ENCODE measurements at places on chromosomes 2 and 18.

DNA sequence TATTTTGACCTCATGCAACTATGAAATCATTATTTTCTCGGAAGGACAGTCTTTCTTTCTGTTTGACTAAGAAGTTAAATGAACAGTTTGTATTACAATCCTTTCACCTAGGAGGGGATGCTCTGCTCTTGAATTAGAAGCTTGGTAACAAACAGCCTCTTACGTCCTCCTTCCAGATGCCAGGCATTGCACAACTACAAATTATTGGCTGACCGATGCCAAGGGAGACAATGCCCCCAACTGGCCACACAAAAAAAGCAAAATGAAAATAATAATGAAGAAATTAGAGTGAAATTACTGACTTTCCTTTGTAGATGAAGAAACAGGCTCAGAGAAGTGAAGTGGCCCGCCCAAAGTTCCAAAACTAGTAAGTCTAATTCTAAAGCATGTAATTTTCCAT is 177.9 kb downstream of the CYRIA start:
- DNase-seq: peak; percentile 34

DNA sequence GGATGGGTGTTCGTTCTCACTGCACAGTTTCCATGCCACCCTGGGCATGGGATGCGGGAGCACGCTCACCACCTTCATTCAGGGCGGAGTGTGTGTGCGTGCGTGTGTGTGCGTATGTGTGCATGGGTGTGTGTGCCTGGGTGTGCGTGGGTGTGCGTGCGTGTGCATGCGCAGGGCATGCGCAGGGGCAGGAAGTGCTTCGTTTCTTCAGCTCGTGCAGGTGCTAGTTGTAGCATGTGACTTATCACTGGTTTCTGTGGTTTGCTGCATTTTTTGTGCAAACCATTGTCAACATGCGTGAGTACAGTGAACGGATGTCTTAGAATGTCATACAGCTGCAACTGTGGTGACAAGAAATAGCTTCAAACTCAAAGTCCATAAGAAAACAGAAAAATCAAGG is 179.5 kb downstream of the PTGR3 start:
- DNase-seq: no peak

- no peak for DNase-seq
These were observed 550.1 kb upstream of the DCC start for GRCh38 chr18:51789871-51790270.

GRCh38 chr2:9574331-9574730 is 18.7 kb upstream of the ADAM17 start:
- no peak for DNase-seq

DNA sequence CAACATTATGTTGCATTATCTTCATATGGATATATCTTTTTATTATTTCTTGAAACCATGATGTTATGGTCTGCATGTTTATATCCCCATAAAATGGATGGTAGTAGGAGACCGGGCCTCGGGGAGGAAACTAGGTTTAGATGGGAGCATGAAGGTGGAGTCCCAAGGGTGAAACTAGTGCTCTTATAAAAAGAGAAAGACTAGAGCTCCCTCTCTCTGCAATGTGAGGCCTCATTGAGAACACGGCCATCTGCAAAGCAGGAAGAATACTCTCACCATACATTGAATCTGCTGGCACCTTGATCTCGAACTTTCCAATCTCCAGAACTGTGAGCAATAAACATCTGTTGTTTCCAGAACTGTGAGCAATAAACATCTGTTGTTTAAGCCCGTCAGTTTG is 64.0 kb downstream of the NXPH2 start:
- DNase-seq: no peak

DNA sequence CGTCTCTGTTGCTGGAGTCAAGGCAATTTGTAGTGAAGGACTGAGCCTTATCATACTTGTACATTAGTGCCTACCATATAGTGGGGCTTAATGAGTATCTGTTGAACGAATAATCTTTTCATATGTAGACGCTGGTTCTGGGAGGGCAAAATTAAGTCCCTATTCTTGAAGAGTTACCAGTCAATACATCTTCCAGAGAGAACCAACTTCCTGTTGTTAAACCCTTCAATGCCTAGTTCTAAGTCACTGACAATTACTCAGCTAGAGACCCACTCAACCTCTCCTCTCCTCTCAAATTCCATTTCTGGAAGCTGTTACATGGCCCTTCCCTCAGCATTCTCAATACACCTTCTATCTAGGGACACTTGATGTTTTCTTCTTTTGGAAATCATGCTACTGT is 1.1 kb upstream of the MOB4 start:
- no peak for DNase-seq

DNA sequence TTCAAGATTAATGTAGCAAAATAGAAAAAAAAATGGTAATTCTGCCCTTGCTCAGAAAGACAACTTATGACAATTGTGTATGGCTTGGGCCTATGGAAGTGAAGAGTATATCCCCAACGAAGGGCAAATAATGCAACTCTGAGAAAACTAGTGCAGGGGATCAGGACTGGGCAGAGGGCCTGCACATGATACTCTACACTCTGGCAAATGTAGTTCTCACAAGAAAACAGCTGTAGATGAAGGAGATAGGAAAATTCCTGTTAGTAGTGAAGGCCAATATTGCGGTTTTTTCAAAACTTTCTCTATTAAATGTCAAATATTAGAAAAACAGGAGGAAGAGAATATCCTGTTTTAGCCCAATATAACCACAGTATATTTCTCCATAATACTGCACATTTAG is 77.8 kb downstream of the SCN9A start:
- DNase-seq: no peak

- peak; percentile 77 for DNase-seq
These were observed 155.2 kb downstream of the SH3BP4 start for GRCh38 chr2:235106874-235107639.

GRCh38 chr2:32683520-32684086 is 55.8 kb downstream of the TTC27 start:
- DNase-seq: no peak

DNA sequence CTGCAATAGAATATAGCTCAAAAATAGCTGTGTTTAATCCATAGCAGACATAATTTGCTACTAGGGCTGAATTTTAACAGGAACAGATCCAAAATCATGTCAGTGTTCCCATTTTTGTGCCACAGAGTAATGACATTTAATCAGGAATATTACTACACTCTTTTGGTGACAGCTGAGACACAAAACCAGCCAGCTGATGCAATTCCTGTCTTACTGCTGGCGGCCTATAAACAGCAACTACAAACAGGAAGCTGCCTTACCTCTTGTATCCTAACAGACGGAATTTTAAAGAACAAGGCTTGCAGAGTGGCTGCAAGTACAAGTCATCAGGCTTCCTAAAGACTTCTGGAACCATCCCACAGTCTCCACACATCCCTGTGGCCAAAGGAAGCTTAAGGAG is 218.1 kb downstream of the ZNF521 start:
- no peak for DNase-seq
